ENCODE measurements at places on chromosomes 7 and 10. TPM values are rescaled to one million over a fixed set of nuclear protein-coding genes. Genes with fewer than 3 reads are reported as not detected.

The GTPBP4 gene
- total RNA-seq = 32.6 TPM

The COL28A1 gene
- 4.9 TPM for total RNA-seq

The ATOH7 gene
- total RNA-seq = not detected

The PLEKHS1 gene
- total RNA-seq = 30.0 TPM

The GALNT17 gene
- 1.2 TPM for total RNA-seq

The DTX2 gene
- total RNA-seq = 17.6 TPM

The DPP6 gene
- total RNA-seq = 0.59 TPM

The SGPL1 gene
- total RNA-seq = 52.2 TPM

The NPFFR1 gene
- 0.44 TPM for total RNA-seq

The SFTPA1 gene
- not detected for total RNA-seq

The PYROXD2 gene
- 13.2 TPM for total RNA-seq

The OR2A1 gene
- total RNA-seq = 0.15 TPM

The AGMO gene
- 1.6 TPM for total RNA-seq

The MAT1A gene
- total RNA-seq = not detected

The FGFR2 gene
- 44.3 TPM for total RNA-seq

The SVOPL gene
- total RNA-seq = 0.33 TPM

The CALY gene
- not detected for total RNA-seq

The PON1 gene
- 0.29 TPM for total RNA-seq

The TMUB1 gene
- 32.1 TPM for total RNA-seq

The KEL gene
- total RNA-seq = 2.2 TPM

The MRC1 gene
- 13.8 TPM for total RNA-seq

The TMEM229A gene
- total RNA-seq = not detected

The GSTO2 gene
- 22.5 TPM for total RNA-seq

The FAM25G gene
- not detected for total RNA-seq

The CHN2 gene
- total RNA-seq = 7.9 TPM

The AGAP4 gene
- total RNA-seq = 32.4 TPM

The GJC3 gene
- total RNA-seq = 25.6 TPM

The DDIT4 gene
- 183 TPM for total RNA-seq

The NUDCD3 gene
- 52.1 TPM for total RNA-seq

The RTKN2 gene
- total RNA-seq = 1.3 TPM

The SPDYE2B gene
- not detected for total RNA-seq

The FEZF1 gene
- total RNA-seq = not detected

The PNLIPRP2 gene
- total RNA-seq = not detected

The RPEL1 gene
- not detected for total RNA-seq

The ZNF804B gene
- total RNA-seq = not detected

The CYP26C1 gene
- total RNA-seq = not detected

The PMS2 gene
- 13.0 TPM for total RNA-seq

The CFAP58 gene
- 0.16 TPM for total RNA-seq

The RAPGEF5 gene
- total RNA-seq = 78.0 TPM

The PTPN12 gene
- total RNA-seq = 168 TPM

The ZNF488 gene
- total RNA-seq = not detected

The WNT8B gene
- total RNA-seq = not detected

The METTL27 gene
- 10.6 TPM for total RNA-seq

The DNAH11 gene
- 0.32 TPM for total RNA-seq

The TMEM184A gene
- total RNA-seq = 6.6 TPM

The CCT6A gene
- 137 TPM for total RNA-seq

The MYOF gene
- total RNA-seq = 118 TPM

Data from breast epithelium (tissue), 4 donors.